ENCODE measurements at places on chromosomes 7 and 10. TPM values are rescaled to one million over a fixed set of nuclear protein-coding genes. Genes with fewer than 3 reads are reported as not detected.

NACAD gene
- 1.3 TPM for total RNA-seq

NPC1L1 gene
- total RNA-seq: under 0.01 TPM

CYP3A7 gene
- 37.8 TPM for total RNA-seq

SPDYE1 gene
- total RNA-seq: under 0.01 TPM

SPAM1 gene
- not detected for total RNA-seq

SPDYE9 gene
- total RNA-seq: not detected

LYZL2 gene
- total RNA-seq: not detected

GAD2 gene
- not detected for total RNA-seq

SPDYE11 gene
- total RNA-seq: not detected

VIPR2 gene
- under 0.01 TPM for total RNA-seq

FOXL3 gene
- not detected for total RNA-seq

ZWINT gene
- total RNA-seq: 10.9 TPM

CUTC gene
- 22.6 TPM for total RNA-seq

SNX10 gene
- under 0.01 TPM for total RNA-seq

HELLS gene
- total RNA-seq: 3.9 TPM

GPR158 gene
- total RNA-seq: 0.33 TPM

COPS6 gene
- total RNA-seq: 71.0 TPM

CALML3 gene
- total RNA-seq: not detected

EPHA1 gene
- total RNA-seq: under 0.01 TPM

KIFBP gene
- total RNA-seq: 29.7 TPM

POU6F2 gene
- total RNA-seq: under 0.01 TPM

DNAJC9 gene
- 14.5 TPM for total RNA-seq

AGR3 gene
- not detected for total RNA-seq

CDK1 gene
- 13.9 TPM for total RNA-seq

TSPAN15 gene
- total RNA-seq: 1.8 TPM

NPM3 gene
- total RNA-seq: 95.3 TPM

H2BK1 gene
- total RNA-seq: not detected

HOXA2 gene
- 1.0 TPM for total RNA-seq

NYAP1 gene
- 0.26 TPM for total RNA-seq

GHRHR gene
- total RNA-seq: not detected

CYP2W1 gene
- total RNA-seq: not detected

HKDC1 gene
- total RNA-seq: 2.1 TPM

CALHM1 gene
- total RNA-seq: not detected

PLXDC2 gene
- 12.3 TPM for total RNA-seq

MARCHF5 gene
- total RNA-seq: 17.3 TPM

CEP55 gene
- 19.0 TPM for total RNA-seq

ZNF783 gene
- total RNA-seq: 11.4 TPM

RNF148 gene
- 0.83 TPM for total RNA-seq

DDX21 gene
- total RNA-seq: 52.4 TPM

OR2A12 gene
- not detected for total RNA-seq

PRKCQ gene
- total RNA-seq: 0.26 TPM

ATOH7 gene
- total RNA-seq: not detected

SKAP2 gene
- total RNA-seq: 16.7 TPM

PAPSS2 gene
- 102 TPM for total RNA-seq

PIK3CG gene
- total RNA-seq: not detected

C10orf53 gene
- total RNA-seq: not detected

LBX1 gene
- total RNA-seq: under 0.01 TPM

KLLN gene
- total RNA-seq: 0.66 TPM

LRRD1 gene
- total RNA-seq: 0.17 TPM

TPST1 gene
- total RNA-seq: 189 TPM

PAX2 gene
- not detected for total RNA-seq
